ENCODE measurements at places on chromosomes 7 and 10.

- DNase-seq: no peak
These were observed 2.0 kb downstream of the ZNF775 start for GRCh38 chr7:150381096-150381495.

GRCh38 chr7:151198945-151199848, 11.1 kb downstream of the H2BK1 start:
- DNase-seq: no peak

DNA sequence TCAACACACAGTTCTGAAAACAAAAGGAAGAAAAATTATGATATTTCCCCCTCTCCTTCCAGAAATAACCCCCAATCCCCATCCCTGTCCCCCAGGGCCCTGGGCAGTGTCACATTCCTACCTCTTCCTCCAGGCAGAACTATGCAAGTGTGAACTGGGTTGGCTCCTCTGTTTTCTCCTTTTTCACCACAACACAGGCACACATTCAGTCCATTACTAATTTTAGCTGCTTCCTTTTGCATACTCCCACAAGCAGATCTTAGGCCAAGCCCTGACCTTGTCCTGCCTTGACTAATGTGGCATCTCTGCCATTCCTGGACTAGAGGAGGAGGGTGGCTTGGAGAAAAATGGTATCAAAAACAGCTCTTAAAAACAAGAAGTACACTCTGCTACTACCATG, 208.1 kb downstream of the HDAC9 start:
- no peak for DNase-seq

GRCh38 chr10:123999261-123999660, 94.1 kb downstream of the CHST15 start:
- no peak for DNase-seq

- no peak for DNase-seq
These were observed 51.3 kb upstream of the FOXP2 start for GRCh38 chr7:114363292-114363691.

GRCh38 chr7:157271315-157271990, 65.4 kb upstream of the DNAJB6 start:
- DNase-seq: no peak

DNA sequence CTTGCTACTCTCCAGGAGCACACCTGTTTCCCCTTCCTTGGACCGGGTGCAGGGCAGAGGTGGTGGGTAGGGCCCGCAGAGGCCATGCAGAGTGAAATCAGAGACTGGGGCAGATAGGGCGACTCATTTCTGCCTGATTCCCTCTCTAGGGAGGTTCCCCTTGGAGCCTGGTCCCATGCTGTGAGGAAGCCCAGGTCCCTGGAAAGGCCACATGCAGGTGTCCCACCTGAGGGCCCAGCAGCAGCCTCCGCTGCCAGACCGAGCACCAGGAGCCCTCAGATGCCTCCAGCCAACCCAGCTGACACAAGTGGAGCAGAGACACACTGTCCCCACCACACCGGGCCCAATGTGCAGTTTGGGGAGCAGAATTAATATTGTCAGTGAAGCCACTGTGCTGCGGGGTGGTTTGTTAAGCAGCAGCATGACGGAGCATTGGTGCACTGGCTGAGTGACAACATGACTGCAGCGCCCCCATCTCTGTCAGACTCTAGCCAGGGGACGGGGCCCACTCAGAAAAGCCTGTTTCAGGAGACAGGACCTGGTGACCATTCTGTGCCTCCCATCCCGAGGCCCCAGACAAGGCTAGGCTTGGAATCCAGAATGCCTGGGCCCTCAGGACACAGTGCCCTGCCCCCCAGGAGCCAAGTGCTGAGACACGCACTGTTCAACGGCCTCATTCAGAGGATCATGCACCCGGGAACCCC, 30.4 kb upstream of the RET start:
- DNase-seq: no peak

GRCh38 chr7:132333301-132333700, 243.0 kb downstream of the PLXNA4 start:
- DNase-seq: no peak

GRCh38 chr10:106836933-106837663, 327.4 kb downstream of the SORCS1 start:
- DNase-seq: no peak

- DNase-seq: no peak
These were observed 40.3 kb upstream of the ANK3 start for GRCh38 chr10:60430017-60430416.

GRCh38 chr7:139916717-139917395, 87.8 kb downstream of the TBXAS1 start:
- no peak for DNase-seq

GRCh38 chr7:23970193-23970592, 260.2 kb downstream of the STK31 start:
- no peak for DNase-seq
